ENCODE measurements at places on chromosomes 3 and 15.

DNA sequence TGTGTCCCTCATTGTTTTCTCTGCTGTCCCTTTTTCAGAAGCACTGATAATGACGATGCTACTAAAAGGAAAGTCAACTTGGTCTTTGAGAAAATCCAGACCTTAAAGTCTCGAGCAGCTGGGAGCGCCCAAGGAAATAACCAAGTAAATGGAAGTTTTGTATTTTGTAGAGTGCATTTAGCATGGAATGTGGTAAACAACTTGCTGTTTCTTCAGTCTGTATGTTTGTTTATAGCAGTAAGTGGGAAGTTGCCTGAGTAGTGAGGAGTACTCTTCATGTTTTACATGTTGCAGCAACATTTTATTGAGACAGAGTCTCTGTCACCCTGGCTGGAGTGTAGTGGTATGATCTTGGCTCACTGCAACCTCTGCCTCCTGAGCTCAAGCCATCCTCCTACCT is 66.0 kb downstream of the CGNL1 start:
- peaks cover 14% of the 10 kb centered on the region for H3K4me1 ChIP-seq
- H3K27ac ChIP-seq, result no peak overlapping the region
- H3K4me3 ChIP-seq, result no peak overlapping the region

GRCh38 chr3:37935290-37935668 is 55.3 kb upstream of the VILL start:
- H3K36me3 ChIP-seq, result no peaks in the 10 kb centered on the region
- peaks cover 6% of the 10 kb centered on the region for H3K4me1 ChIP-seq
- H3K4me3 ChIP-seq, result no peak overlapping the region
- H3K27me3 ChIP-seq, result no peaks in the 10 kb centered on the region
- no peak for DNase-seq
- no peak overlapping the region for H3K27ac ChIP-seq

DNA sequence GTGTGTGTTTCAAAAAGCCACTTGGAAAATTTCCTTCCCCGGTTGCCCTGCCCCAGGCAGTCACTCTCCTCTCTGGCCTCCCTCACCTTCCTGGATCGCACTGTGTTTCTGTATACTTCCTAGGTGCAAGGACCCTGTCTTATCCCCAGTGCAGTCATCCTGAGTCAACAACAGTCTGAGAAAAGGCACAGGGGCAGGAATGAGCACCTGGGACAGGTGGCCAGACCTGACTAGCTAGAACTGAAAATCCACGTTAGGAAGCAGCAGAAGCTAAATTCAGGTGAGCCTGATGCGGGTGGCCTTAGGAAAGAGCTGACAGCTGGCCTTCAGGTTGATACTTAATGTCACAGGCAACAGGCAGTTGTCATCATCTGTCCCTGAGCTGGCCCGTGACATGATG is 62.9 kb upstream of the VGLL4 start:
- no peak overlapping the region for H3K27ac ChIP-seq
- no peaks in the 10 kb centered on the region for H3K27me3 ChIP-seq
- H3K4me1 ChIP-seq, result no peaks in the 10 kb centered on the region
- no peak overlapping the region for H3K4me3 ChIP-seq

DNA sequence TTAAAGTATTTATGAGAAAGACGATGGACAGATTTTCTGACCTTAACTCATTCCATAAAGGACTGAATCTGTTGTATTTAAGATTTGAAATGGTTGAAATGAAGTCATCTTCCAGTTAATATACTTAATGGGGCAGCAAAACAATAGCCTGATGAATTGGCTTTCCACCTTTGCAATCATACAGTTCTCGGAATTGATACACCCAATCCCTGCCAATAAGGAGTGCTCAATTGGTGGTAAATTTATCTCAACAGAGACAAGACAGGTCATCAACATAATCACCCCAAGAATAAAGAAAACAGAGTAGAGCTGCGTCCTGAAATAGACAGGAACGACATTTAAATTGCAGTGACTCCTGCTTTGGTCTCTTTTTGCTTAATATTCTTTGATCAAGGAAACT is 11.2 kb downstream of the ANXA2 start:
- H3K27ac ChIP-seq, result no peak overlapping the region
- H3K4me3 ChIP-seq, result no peak overlapping the region
- H3K36me3 ChIP-seq, result no peaks in the 10 kb centered on the region
- peaks cover 86% of the 10 kb centered on the region for H3K27me3 ChIP-seq

DNA sequence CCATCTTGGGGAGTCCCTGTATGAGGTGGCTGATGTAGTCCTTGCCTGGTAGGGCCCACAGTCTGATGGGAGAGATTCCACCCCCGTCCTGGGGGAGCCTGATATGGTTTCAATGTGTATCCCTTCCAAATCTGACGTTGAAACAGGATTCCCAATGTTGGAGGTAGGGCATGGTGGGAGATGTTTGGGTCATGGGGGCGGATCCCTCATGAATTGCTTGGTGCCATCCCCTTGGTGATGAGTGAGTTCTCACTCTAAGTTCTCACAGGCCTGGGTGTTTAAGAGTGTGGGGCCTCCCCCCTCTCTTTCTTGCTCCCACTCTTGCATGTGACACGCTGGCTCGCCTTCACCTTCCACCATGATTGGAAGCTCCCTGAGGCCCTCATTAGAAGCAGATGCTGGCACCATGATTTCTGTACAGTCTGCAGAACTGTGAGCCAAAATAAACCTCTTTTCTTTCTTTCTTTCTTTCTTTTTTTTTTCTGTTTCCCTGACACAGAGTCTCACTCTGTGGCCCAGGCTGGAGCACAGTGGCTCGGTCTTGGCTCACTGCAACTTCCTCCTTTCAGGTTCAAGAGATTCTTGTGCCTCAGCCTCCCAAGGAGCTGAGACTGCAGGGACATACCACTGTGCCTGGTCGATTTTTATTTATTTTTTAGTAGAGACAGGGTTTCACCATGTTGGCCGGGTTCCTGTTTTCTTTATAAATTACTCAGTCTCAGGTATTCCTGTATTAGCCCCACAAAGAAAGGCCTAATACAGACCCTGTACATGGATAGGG is 28.6 kb downstream of the ITGA11 start:
- no peak overlapping the region for H3K27ac ChIP-seq
- no peaks in the 10 kb centered on the region for H3K36me3 ChIP-seq

GRCh38 chr3:184240384-184241140 is 8.2 kb downstream of the ALG3 start:
- H3K27me3 ChIP-seq, result no peaks in the 10 kb centered on the region
- no peak overlapping the region for H3K27ac ChIP-seq
- H3K4me3 ChIP-seq, result no peak overlapping the region
- peak; percentile 59 for DNase-seq
- no peaks in the 10 kb centered on the region for H3K36me3 ChIP-seq

GRCh38 chr15:59298225-59298853 is 74.3 kb downstream of the MYO1E start:
- no peak for DNase-seq
- H3K27ac ChIP-seq, result no peak overlapping the region
- H3K27me3 ChIP-seq, result no peaks in the 10 kb centered on the region
- H3K4me3 ChIP-seq, result no peak overlapping the region

GRCh38 chr15:70321172-70321819 is 223.6 kb upstream of the TLE3 start:
- no peaks in the 10 kb centered on the region for H3K36me3 ChIP-seq
- no peak overlapping the region for H3K4me3 ChIP-seq
- no peak for DNase-seq
- no peak overlapping the region for H3K27ac ChIP-seq
- H3K27me3 ChIP-seq, result no peaks in the 10 kb centered on the region

DNA sequence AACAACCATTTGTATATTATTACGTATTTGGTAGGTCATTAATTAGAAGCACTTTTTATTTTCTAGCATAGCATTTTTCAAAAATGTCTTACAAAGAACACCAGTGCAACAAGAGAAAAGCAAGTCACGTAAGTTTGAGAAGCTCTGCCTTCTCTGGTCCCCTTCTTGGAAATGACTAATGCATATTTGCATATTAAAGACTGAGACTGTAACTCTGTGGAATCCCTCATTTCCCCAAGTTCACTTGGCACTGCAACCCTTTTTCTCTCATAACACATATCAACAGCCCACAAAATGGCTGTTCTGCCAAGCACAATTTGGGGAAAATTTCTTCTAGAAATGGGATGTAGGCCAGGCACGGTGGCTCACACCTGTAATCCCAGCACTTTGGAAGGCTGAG is 176.3 kb downstream of the ERC2 start:
- no peaks in the 10 kb centered on the region for H3K27me3 ChIP-seq
- H3K36me3 ChIP-seq, result no peaks in the 10 kb centered on the region
- H3K4me3 ChIP-seq, result no peak overlapping the region
- H3K4me1 ChIP-seq, result peaks cover 3% of the 10 kb centered on the region
- H3K27ac ChIP-seq, result no peak overlapping the region
- DNase-seq, result no peak
